ENCODE measurements at places on chromosomes 5 and 9.

DNA sequence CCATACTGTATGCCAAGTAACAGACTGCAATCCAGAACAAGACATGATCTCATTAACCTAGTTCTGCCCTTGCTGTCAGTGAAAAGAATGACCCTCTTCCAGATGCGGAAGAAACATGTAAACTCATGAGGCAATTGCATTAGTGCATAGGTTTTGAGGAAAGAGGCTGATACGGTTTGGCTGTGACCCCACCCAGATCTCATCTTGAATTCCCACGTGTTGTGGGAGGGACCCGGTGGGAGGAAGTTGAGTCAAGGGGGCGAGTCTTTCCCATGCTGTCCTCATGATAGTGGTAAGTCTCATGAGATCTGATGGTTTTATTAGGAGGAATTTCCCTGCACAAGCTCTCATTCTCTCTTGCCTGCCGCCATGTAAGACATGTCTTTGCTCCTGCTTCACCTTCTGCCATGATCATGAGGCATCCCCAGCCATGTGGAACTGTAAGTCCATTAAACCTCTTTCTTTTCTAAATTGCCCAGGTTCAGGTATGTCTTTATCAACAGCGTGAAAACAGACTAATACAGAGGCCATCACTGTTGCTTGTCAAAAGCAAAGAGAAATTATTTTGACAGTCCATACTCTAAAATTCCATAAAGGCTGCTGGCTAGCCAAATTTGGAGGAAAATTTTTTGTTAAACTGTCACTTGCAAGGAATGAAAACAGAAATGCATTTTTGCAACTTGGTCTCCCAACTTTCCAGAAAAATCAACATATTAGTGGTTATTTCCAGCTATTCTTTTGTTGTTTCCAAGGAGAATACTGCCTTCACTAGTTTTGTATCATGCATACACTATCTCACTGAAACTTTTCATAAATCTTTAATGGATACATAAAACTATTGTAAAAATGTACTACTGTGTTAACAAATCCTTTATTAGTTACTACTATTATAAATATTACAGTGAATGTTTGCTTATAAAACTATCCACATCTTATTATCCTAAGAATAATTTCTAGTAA is 3.2 kb upstream of the ARL15 start:
- no peak for DNase-seq

GRCh38 chr9:85112933-85113418 is 443.4 kb downstream of the NTRK2 start:
- DNase-seq: no peak

GRCh38 chr5:10735569-10736276 is 25.3 kb downstream of the DAP start:
- no peak for DNase-seq

- no peak for DNase-seq
Measured at GRCh38 chr5:175479125-175479881, 943 bp downstream of the SFXN1 start.

DNA sequence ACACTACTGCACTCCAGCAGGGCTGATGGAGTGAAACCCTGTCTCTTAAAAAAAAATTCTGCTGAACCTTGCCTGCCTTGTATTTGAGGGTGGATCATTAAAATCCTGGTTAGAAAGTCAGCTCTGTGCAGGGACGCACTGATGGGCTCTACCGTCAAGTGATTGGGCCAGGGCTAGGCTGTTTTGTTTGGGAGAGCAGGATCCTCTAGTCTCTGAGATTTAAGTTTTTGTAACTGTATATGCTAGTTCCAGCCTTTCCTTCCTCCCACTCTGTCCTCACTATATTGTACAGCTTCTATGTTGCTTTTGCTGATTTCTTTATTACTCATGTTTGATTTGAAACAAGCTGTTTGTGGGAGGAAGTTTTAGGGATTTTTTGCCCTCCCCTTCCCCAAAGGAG is 11.5 kb downstream of the DDX4 start:
- DNase-seq: no peak

- no peak for DNase-seq
Measured at GRCh38 chr9:99286536-99286935, 64.5 kb downstream of the SEC61B start.

DNA sequence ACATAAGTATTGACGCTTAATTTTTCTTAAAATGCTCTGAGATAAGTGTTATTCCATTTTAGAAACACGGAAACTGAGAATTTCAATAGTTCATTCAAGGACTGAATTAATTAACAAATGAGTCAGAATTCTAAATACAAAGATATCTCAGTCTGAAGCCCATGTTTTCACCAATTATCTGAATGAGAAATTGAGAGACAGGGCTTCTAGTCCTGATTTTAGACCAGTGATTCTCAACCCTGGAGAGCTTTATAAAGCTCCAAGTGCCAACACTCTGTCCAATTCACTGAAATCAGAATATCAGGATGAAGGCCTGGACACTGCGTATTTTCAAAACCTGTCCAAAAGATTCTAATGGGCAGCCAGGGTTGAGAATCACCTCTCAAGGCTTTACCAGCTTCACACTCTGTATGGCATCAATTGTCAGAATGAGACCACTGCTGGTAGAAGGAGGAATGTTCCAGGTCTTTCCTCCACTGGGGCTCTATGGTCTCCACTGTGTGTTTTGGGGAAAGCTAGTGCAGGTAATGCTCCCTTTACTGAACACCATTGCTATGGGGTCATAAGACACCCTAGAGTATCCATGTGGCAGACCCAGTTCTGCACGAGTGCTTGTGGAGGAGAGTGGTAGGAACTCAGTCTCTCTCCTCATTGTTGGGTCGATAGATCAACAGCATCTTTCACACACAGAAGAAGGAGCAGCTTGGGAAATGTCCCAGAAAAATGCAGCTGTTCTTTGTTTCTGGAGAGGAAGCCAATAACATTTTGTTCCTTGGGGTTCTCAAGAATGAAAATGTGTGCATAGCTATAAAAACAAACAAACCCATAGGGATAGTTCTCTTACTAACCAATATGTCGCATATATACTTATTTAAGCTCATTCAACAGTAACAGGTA is 99.7 kb upstream of the OSMR start:
- DNase-seq: no peak

- no peak for DNase-seq
Measured at GRCh38 chr5:154345255-154345952, 100.4 kb upstream of the SAP30L start.

- no peak for DNase-seq
Measured at GRCh38 chr5:33167541-33167940, 273.2 kb upstream of the TARS1 start.

DNA sequence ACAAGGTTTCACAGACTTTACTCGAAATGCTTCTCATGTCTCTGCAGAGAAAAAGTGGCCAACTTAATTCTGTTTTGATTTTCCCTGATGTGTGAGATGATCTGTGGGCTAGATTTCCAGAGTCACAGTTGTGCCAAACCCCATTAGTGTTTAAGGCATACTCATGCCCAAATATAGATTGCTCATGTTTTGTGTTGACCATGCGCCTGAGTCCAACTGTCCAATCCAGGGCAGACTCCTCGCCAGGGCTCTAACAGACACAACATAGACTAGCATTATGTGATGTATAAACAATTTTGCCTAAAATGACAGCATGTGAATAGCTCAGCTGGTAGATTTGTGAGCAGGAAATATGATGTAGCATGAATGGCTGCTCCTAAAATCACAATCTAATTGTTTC is 128.1 kb downstream of the PRDM6 start:
- no peak for DNase-seq

GRCh38 chr5:27402828-27403227 is 364.4 kb upstream of the CDH9 start:
- no peak for DNase-seq

DNA sequence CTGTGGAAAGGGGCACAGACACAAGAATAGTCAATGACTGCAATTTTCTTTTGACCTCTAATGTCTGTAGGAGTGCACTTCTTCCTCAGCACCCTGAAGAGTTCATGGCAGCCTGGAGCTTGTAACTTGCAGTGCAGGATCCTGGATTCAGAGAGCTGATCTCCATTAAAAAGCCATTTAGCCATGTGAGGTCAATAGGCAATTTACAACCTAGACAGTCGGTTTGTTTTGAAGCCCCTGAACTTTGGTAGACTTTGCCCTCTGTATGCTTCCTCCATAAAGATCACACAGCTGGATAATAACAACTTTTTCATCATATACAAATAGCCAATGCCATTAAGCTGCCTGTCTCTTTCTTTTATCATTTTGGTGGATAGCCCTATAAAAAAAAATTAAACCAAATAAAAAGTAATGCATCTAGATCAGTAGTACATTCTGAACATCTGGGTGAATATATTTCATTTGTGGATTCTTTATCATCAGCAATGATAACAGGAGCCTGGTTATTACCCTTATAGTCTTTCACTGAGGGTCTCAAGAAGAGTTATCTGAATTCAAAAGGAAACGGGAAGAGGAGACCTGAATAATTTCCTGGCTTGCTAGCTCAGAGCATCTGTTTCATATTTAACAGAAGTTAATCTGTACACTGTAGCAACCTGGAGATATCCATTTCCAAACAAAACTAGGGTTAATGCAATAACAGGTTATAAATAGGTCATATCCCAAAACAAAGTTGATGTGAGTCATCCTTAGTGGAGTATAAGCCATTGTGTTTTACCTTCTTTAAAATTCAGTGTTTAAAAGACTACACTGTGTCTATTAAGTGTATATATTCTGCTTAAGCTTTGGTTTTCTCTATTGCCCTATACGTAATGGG is 193.8 kb upstream of the ACTBL2 start:
- no peak for DNase-seq

DNA sequence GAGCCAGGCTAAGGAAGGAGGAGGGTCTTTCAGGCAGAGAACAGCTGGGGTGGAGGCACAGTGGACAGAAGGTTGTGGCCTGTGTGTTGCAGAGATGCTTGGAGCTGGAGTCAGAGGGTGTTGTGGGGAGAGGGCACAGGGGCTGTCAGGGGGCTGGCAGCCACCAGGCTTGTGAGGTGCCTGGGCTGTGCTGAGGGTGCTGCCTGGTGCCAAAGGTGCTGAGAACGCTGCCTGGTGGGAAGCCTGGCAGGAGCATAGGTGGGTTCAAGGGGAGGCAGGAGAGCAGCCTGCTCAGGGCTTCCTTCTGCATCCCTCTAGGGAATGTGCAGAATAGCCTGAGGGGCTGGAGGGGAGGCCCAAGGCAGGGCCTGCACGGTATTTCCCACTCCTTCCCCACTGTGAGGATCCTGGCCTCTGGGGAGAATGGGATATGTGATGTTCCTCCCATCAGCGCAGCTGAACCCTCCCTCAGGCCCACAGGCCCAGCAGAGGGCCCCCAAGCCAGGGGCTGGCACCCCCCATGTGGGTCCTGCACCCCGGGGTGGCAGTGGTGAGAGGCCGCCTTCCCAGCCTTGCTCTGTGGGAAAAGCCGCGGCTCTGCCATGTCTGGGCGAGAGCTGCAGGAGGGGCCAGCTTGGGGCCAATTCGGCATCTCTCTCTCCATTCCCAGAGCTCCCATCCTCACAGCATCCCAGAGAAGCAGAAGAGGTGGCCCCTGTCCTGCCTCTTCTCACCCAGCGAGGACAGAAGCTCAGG is 76.3 kb downstream of the CACNA1B start:
- DNase-seq: no peak

- DNase-seq: no peak
Measured at GRCh38 chr5:154047324-154047723, 8.6 kb downstream of the MFAP3 start.

DNA sequence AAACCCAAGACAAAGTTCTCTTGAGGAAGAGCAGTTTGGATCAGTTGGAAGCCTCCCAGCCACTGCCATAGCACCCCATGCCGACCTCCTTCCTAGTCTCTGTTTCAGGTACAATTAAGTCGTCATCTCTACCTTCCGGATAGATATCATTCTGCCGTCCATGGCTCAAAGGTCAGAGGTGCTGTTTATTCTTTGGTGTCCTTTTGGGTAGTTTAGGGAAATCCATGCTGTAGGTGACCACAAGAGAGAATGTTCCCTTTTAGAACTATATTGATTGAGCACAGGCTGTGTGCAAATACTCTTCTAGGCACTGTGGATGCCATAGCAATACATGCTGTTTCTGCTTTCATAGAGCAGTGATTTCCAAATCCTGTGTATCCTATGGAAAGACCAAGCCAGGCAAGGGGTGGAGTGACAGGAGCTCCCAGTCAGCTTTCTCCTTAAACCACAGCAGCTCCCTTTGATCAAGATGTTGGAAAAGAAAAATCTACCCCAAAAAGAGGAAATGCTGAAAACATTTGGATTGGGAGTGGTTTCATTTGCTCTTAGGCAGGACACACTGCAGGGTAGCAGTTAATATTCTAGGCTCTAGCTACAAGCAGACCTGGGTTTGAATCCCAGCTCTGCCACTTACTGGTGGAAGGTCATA is 127.9 kb downstream of the PALM2AKAP2 start:
- no peak for DNase-seq

- DNase-seq: no peak
Measured at GRCh38 chr5:170623576-170624181, 119.9 kb downstream of the KCNIP1 start.

Data from activated effector memory CD4-positive, alpha-beta T cell treated with Interleukin-2 at 50 U/mL for 16 hours (primary cell).